ENCODE measurements at places on chromosomes 5 and 9.

DNA sequence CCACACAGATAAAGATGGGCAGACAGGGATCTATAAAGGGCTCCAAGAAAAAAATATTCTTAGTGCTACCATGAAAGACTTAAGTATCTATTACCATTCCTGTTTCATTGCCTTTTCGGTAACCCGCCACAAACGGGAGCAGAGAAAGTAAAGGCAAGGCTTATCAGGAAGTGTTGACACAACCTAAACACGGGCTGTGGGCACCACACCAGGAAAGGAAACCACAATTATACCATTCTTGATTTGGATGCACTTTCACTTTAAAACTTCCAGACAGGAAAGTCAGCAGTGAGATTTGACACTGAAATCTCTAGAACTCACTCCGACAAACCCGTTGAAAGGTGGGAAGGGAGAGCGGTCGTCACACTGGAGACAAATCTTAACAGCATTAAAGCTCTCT lies 6.5 kb downstream of the TLE1 start:
- H3K4me3 ChIP-seq, result no peak overlapping the region
- H3K4me1 ChIP-seq, result no peaks in the 10 kb centered on the region

DNA sequence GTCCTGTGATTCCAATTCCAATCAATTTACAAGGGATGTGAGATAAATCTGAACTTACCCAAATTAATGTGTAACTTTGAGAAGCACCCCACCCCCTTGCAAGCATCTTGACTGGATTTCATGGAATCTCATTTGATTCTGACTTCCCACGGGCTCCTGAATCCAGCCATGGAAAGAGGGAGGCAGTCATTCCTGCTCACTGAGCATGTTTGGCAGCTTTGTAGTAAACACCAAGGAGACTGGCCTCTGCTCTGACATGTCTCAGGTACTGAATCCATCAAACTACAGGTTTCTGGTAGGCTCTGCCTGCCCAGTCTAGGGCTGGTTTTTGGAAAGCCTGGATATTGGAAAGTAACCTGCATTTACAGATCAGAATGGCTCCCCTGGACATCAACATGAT lies 357.6 kb downstream of the ARHGEF28 start:
- H3K4me3 ChIP-seq, result no peak overlapping the region
- no peaks in the 10 kb centered on the region for H3K27me3 ChIP-seq
- H3K4me1 ChIP-seq, result no peaks in the 10 kb centered on the region
- no peak overlapping the region for H3K27ac ChIP-seq
- no peaks in the 10 kb centered on the region for H3K36me3 ChIP-seq
- no peak for DNase-seq

DNA sequence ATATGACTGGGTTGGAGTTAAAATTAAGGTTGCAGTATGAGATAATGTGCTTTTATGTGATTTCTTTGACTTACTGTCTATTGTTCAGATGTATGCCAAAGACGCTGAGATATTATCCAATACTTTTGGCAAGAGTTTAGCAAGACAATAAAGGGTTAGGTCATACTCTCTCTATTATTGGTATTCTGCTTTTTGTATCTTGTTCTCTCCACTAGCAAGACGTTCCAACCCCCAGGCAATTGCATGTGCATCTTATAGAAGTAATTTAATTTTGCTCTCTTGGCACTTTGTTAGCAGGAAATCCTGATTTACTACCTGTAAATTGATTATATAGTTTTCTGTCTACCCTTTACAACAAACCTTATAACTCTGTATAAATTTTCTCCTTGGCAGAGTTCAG lies 1093.6 kb downstream of the CDH9 start:
- no peak overlapping the region for H3K4me3 ChIP-seq
- DNase-seq, result no peak
- H3K36me3 ChIP-seq, result no peaks in the 10 kb centered on the region

DNA sequence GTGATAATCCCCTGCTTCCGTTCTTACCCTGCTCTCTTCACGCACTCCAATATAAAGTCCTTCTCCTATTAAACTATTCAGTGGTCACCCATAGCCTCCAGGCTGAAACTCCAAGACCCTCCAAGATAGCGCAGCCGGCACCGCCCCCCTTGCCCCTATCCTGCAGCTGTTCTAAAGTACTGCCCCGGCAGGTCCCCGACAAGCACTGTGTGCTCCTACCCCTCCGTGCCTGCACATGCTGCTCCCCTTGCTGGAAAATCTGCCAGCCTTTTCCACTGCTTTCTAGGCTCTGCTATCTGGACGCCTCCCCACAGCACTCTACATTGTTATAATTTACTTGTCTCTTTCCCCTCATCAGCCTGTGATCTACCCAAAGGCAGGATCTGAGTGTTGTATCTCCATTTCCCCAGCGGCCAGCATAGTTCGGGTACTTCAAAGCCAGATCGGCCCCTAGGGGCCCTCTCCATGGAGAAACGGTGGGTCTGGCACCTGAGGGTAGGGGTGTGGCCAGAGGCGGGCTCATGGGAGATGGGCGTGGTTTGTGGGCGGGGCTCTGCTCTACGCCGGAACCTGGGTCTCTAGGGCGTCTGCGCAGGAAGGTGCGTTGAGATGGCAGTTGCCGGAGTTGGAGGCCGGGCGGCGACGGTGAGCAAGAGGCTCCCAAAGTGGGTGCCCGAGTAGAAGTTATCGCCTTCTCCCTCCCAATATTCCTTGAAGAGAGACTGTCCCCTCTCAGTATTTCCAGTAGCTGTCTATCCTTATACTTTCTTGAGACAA lies 83.5 kb upstream of the RUSC2 start:
- no peaks in the 10 kb centered on the region for H3K4me1 ChIP-seq
- H3K27me3 ChIP-seq, result no peaks in the 10 kb centered on the region
- no peak overlapping the region for H3K4me3 ChIP-seq
- peak; percentile 33 for DNase-seq
- H3K27ac ChIP-seq, result no peak overlapping the region

All from K562 (cell line).